Adipose tissue (tissue), 3 donors: ENCODE measurements at places on chromosomes 16 and 17. TPM values are rescaled to one million over a fixed set of nuclear protein-coding genes. Genes with fewer than 3 reads are reported as not detected.

GAST gene
- not detected for polyA plus RNA-seq

DNAH3 gene
- not detected for polyA plus RNA-seq

FZD2 gene
- 1.7 TPM for polyA plus RNA-seq

WNK4 gene
- polyA plus RNA-seq: 0.46 TPM

ARL5C gene
- 0.07 TPM for polyA plus RNA-seq

ZPBP2 gene
- not detected for polyA plus RNA-seq

UTS2R gene
- not detected for polyA plus RNA-seq

EPX gene
- polyA plus RNA-seq: not detected

ELMO3 gene
- 1.8 TPM for polyA plus RNA-seq

TPPP3 gene
- 11.1 TPM for polyA plus RNA-seq

IL32 gene
- polyA plus RNA-seq: 209 TPM

KRT17 gene
- 0.60 TPM for polyA plus RNA-seq
